ENCODE measurements at places on chromosomes 2 and 18.

DNA sequence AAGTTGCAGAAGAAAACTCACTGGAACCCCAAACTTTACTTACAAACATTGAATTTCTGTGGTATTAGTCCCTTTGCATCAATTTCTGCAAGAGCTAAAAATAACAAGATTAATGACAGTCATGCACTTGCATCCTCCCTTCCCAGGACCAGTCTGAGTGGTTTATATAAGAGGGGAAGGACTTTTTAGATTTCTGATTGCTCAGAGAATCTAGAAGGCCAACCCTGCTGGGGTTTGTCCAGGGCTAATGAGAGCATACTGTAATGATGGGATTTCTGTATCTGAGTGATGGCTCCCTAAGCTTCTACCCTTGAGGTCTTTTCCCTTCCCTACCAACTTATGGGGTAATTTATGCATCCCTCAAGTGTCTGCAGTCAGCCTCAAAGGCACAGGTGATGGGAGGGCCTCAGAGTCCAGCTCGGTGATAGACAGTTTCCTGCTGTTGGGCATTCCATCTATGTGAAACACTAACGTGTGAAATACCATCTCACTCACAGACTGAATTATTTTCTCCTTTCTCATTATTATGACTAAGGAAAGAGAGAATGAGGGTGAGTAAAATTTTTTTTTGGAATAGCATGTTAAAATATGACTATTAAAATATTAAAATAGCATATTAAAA lies 556.3 kb downstream of the RIT2 start:
- no peak for DNase-seq

DNA sequence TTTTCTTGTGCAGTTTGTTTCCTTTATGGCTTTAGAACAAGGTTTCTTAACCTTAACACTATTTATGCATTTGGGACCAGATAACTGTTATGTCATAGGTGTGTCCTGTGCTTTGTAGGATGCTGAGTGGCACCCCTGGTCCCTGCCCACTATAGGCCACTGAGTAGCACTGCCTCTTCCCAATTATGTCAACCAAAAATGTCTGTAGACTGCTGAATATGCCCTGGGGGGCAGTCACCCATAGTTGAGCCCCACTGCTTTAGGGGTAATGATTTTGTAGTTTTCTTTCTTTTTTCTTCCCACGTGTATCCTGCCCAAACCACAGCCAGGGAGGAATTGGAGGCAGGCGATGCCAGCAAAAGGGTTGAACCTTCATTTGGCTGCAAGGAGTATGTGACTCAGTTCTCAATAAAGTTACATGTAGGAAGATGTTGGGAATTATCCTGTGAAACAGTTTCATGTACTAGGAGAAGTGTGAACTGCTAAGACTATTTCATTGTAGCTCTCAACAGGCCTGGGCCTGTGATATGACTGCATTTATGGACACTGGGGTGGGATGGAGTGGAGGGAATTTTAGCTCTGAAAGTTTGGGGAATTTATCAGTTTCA lies 65.7 kb downstream of the FMNL2 start:
- no peak for DNase-seq

GRCh38 chr18:56127322-56128099 lies 510.9 kb downstream of the TXNL1 start:
- DNase-seq = no peak

GRCh38 chr2:86323273-86324021 lies 14.0 kb downstream of the REEP1 start:
- no peak for DNase-seq

DNA sequence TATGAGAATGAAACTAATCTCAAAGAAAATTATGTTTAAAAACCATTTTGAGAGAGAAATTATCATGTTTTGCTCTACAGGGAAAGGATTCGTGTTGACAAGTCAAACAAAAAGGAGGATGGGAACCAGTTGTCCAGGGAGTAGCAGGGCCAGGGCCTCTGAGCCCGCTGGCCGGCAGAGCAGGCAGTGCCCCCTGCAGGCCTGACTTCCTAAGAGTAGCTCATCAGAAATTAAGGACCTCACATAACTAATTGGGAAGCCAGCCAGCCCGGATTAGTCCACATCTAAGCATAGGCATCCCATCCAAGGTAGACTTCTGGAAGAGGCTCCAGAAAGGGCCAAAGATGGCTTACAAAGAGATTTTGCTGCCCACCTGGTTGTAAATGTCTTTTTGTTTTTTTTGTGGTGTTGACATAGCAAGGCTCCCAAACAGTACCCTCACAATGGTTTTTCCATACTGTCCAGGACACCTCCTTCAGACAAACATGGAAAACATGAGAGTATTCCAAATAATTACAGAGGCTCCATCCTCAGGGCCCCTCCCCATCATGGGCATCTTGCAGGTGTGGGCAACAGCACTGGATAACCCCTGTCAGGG lies 241.2 kb upstream of the TANK start:
- DNase-seq = peak; percentile 2

DNA sequence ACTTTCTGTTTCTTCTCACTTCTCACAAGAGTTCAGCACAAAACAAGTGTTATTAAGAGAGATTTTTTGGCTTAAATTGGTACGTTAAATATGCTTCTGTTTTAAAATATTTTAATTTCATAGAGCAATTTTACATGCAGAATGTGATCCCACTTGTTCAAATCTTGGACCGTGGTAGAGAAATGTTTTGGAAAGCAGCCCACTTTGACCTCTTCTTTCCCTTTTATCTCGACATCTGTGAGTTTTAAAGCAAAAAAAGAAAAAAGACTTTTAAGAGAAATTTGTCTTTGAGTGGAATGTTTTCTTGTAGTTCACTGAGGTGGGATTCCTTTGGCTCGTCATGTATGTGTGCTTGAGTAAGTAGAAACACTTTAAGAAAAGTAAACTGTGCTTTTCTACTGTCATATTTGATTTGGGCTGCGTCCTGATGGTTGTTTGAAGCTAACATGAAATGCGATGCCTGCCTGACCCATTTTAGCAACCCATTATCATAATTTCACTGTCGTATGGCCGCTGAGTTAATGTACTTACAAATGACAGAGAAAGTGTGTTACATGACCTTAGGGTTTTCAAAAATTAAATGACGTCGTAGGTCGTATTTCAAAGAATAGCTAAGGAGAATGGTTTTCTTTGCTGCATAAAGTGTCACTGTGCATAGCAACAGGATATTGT lies 54.5 kb downstream of the TSHZ1 start:
- DNase-seq = no peak

GRCh38 chr18:7749510-7749981 lies 182.4 kb downstream of the PTPRM start:
- DNase-seq = no peak

Data from activated T-cell treated with anti-CD3 and anti-CD28 coated beads for 1 hour (primary cell).